Astrocyte (in vitro differentiated cells and primary cell): ENCODE measurements at places on chromosomes 6 and 20. TPM values are rescaled to one million over a fixed set of nuclear protein-coding genes. Genes with fewer than 3 reads are reported as not detected.

- H3K36me3 ChIP-seq = no peaks in the 10 kb centered on the region
- H3K4me1 ChIP-seq = no peaks in the 10 kb centered on the region
- H3K27ac ChIP-seq = no peak overlapping the region
- H3K27me3 ChIP-seq = no peaks in the 10 kb centered on the region
Observed at GRCh38 chr6:71082033-71082650, 125.3 kb upstream of the B3GAT2 start.

DNA sequence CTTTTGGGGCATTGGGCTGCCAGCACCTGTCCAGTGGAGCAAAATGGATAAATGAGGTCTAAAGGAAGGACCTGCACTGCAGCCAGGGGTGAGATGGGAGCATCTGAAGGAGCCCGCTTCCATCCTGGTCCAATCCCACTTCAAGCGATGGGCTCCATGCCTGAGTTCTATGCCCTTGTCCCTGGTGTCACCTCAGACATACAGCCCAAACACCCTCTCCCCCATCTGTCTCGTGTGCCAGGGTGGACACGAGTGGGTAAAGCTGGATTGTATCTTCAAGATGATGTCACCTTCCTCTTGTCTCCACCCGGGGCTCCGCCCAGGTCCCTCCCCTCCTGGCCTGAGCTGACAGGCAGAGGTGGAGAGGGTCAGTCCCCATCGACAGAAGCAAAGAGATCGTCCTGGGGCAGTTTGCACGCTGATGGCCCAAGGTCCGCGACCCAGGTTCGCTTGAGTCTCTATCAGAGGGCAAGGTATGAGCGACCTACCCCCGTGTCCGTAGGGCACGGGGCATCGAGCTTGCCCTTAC, 544 bp downstream of the SMIM29 start:
- H3K36me3 ChIP-seq = peaks cover 4% of the 10 kb centered on the region
- H3K27ac ChIP-seq = peak overlapping the region; percentile 69
- no peak for DNase-seq
- peaks cover 33% of the 10 kb centered on the region for H3K4me1 ChIP-seq
- H3K27me3 ChIP-seq = no peaks in the 10 kb centered on the region

DNA sequence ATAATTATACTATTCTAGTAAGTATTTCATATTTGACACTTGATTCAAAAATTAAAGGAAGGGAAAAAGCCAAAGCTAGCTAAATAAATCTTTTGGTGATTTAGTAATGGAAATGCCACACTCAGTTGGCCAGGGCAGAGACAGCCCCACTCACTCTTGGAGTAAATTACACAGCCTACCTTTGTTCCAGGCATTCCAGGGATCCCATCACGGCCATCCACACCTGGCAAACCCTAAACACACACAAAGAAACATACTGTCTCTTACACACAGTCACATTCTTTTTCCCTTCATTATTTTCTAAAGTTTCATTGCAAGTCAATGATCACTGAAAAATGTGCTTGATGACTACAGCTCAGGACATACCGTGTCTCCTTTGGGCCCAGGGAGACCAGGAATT, 48.1 kb downstream of the COL9A1 start:
- no peaks in the 10 kb centered on the region for H3K4me1 ChIP-seq
- H3K4me3 ChIP-seq = no peak overlapping the region
- H3K27me3 ChIP-seq = no peaks in the 10 kb centered on the region
- no peak overlapping the region for H3K27ac ChIP-seq

GRCh38 chr6:89944181-89944755, 50.0 kb downstream of the GJA10 start:
- H3K36me3 ChIP-seq = no peaks in the 10 kb centered on the region
- H3K4me3 ChIP-seq = no peak overlapping the region
- DNase-seq = peak; percentile 34
- H3K27me3 ChIP-seq = no peaks in the 10 kb centered on the region

Gene KCNQ5
- total RNA-seq = 0.43 and 2.0 TPM in 2 replicates

- H3K4me1 ChIP-seq = no peaks in the 10 kb centered on the region
- H3K4me3 ChIP-seq = no peak overlapping the region
- no peak overlapping the region for H3K27ac ChIP-seq
- DNase-seq = no peak
- H3K36me3 ChIP-seq = no peaks in the 10 kb centered on the region
- H3K27me3 ChIP-seq = no peaks in the 10 kb centered on the region
Observed at GRCh38 chr6:158242071-158242606, 70.1 kb upstream of the TULP4 start.

- H3K27me3 ChIP-seq = no peaks in the 10 kb centered on the region
- peaks cover 11% of the 10 kb centered on the region for H3K4me1 ChIP-seq
- H3K27ac ChIP-seq = no peak overlapping the region
- no peak overlapping the region for H3K4me3 ChIP-seq
Observed at GRCh38 chr6:45610832-45611231, 233.1 kb upstream of the SUPT3H start.

Gene SULF2
- total RNA-seq = 115 and 139 TPM in 2 replicates

GRCh38 chr6:18497006-18497405, 109.9 kb downstream of the RNF144B start:
- no peaks in the 10 kb centered on the region for H3K36me3 ChIP-seq
- H3K4me1 ChIP-seq = no peaks in the 10 kb centered on the region
- no peak overlapping the region for H3K4me3 ChIP-seq

DNA sequence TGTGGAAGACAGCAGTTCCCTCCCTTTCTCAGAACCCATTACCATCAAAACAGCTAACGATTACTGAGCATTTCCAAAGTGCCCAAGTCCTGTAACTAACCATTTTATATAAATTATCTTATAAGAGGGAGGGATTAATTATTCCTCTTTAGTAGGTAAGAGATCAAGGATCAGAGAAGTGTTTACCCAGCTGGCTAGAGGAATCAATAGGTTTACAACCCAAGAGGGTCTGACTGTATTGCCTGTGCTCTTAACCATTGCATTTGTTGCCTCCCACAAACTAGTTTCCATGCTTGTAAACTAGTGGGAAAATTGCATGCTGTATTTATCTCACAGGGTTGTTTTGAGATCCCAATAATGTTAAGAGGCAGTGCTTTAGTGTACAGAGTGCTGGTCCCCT, 3.7 kb upstream of the DBNDD2 start:
- peaks cover 3% of the 10 kb centered on the region for H3K27me3 ChIP-seq
- no peak overlapping the region for H3K27ac ChIP-seq
- peaks cover 16% of the 10 kb centered on the region for H3K4me1 ChIP-seq
- H3K36me3 ChIP-seq = no peaks in the 10 kb centered on the region
- no peak for DNase-seq

GRCh38 chr20:58585753-58586540, 65.1 kb upstream of the STX16 start:
- peaks cover 13% of the 10 kb centered on the region for H3K27me3 ChIP-seq
- H3K27ac ChIP-seq = no peak overlapping the region
- H3K4me3 ChIP-seq = no peak overlapping the region
- no peaks in the 10 kb centered on the region for H3K4me1 ChIP-seq
- H3K36me3 ChIP-seq = no peaks in the 10 kb centered on the region

Gene ASF1A
- 35.7 and 36.4 TPM in 2 replicates for total RNA-seq

GRCh38 chr20:25372584-25373336, 17.9 kb downstream of the ABHD12 start:
- H3K4me3 ChIP-seq = no peak overlapping the region
- peak; percentile 98 for DNase-seq
- H3K4me1 ChIP-seq = peaks cover 6% of the 10 kb centered on the region
- no peaks in the 10 kb centered on the region for H3K27me3 ChIP-seq

DNA sequence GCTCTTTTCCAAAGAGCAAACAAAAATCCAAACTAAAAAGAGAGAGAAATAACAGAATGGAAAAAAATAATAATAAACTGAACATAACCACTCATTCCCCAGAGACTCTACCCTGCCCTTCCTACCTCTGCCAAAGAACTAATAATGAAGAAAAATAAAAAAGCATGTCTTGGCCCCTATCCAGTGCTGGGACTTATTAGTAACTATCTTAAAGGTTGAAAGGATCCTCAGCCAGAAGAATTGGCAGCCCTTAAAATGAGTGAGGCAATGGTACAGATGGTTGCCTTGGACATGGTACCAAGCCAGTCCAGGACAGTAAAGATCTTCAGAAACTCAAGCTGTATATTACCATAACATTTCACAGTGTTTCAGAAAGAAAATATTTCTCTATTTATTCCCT, 279.3 kb downstream of the HACE1 start:
- H3K4me1 ChIP-seq = no peaks in the 10 kb centered on the region
- no peak overlapping the region for H3K27ac ChIP-seq
- no peak for DNase-seq
- H3K27me3 ChIP-seq = no peaks in the 10 kb centered on the region

- H3K36me3 ChIP-seq = no peaks in the 10 kb centered on the region
- no peak for DNase-seq
- H3K4me1 ChIP-seq = peaks cover 23% of the 10 kb centered on the region
- H3K27me3 ChIP-seq = no peaks in the 10 kb centered on the region
Observed at GRCh38 chr6:11923621-11924020, 88.5 kb upstream of the HIVEP1 start.

DNA sequence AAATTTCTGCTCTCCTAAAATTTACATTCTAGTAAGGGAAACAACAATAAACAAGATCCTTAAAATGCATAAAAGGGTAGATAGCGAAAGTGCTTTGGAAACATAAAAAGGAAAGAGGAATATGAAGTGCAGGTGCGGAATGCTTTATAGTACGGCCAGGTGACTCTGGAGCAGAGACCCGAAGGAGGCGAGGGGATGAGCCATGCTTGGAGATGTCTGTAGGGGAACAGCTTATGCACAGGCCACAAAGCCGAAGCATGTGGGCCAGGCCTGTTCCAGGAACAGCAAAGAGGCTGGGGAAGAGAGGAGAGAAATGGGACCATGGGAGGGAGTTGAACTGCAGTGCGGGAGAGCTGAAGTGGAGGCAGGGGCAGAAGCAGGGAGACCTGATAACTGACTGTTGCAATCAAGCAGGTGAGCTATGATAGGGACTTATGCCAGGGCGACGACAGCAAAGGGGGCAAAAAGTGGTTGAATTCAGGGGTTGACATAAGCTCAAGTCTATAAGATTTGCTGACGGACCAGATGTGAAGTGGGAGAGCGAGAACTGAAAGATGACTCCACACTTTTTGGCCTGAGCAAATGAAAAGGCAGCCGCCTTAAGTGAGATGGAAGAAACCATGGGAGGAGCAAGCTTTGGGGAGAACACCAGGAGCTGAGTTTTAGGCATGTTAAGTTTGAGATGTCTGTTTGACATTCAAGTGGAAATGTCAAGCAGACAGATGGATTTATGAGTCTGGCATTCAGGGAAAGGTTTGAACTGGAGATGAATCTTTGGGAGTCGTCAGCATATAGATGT, 83.1 kb downstream of the CNBD2 start:
- no peak overlapping the region for H3K27ac ChIP-seq
- peaks cover 4% of the 10 kb centered on the region for H3K4me1 ChIP-seq
- H3K4me3 ChIP-seq = peak overlapping the region; percentile 73
- no peak for DNase-seq
- peaks cover 5% of the 10 kb centered on the region for H3K36me3 ChIP-seq
- H3K27me3 ChIP-seq = no peaks in the 10 kb centered on the region

Gene TRAM2
- total RNA-seq = 88.7 and 93.4 TPM in 2 replicates

- no peak overlapping the region for H3K27ac ChIP-seq
- no peaks in the 10 kb centered on the region for H3K36me3 ChIP-seq
- H3K27me3 ChIP-seq = no peaks in the 10 kb centered on the region
Observed at GRCh38 chr6:46190889-46191288, 20.1 kb upstream of the ENPP5 start.

- H3K4me1 ChIP-seq = no peaks in the 10 kb centered on the region
- no peak overlapping the region for H3K4me3 ChIP-seq
- H3K27me3 ChIP-seq = no peaks in the 10 kb centered on the region
- H3K36me3 ChIP-seq = no peaks in the 10 kb centered on the region
- H3K27ac ChIP-seq = no peak overlapping the region
Observed at GRCh38 chr6:136166815-136167214, 83.3 kb downstream of the MTFR2 start.

DNA sequence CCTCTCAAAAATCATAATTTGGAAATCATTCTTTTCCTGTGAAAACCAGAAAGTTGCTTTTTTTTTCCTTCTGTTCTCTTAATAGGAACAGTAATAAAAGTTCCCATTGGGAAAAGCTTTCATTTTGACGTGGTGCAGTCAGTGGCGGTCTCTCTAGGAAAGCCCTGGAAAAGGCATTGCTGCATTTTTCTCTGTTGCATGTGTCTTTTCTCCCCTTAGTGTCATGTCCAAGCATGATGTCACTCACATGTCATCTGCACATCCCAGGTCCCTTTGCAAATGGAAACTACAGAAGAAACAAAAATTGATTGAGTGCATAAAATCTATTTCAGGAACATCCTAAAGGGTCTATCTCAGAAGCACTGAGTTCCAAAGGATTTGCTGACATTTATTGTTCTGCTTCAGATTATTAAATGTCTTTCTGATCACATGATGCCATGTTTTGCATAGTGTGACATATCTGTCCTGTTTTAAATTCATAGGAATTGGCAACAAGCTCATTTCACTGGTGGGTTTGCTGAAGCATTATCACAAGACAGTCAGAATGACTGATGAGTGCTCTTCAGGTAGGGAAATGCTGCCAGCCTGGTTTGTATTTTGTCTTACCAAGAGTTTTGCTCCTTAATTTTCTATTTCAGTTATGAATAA, 208.7 kb downstream of the SOX4 start:
- H3K4me3 ChIP-seq = no peak overlapping the region
- no peaks in the 10 kb centered on the region for H3K36me3 ChIP-seq
- no peak for DNase-seq
- no peak overlapping the region for H3K27ac ChIP-seq

- no peak overlapping the region for H3K4me3 ChIP-seq
- H3K36me3 ChIP-seq = no peaks in the 10 kb centered on the region
- no peak for DNase-seq
- H3K27me3 ChIP-seq = no peaks in the 10 kb centered on the region
Observed at GRCh38 chr20:34806255-34806654, 19.2 kb downstream of the NCOA6 start.

- no peak for DNase-seq
- no peak overlapping the region for H3K4me3 ChIP-seq
Observed at GRCh38 chr6:44621846-44622245, 234.3 kb downstream of the CDC5L start.

Gene LRRN4
- total RNA-seq = 1.0 and 1.1 TPM in 2 replicates

Gene OOEP
- not detected in 2 replicates for total RNA-seq

GRCh38 chr6:164243012-164243610, 828.6 kb downstream of the QKI start:
- no peak overlapping the region for H3K4me3 ChIP-seq
- peak overlapping the region; percentile 16 for H3K27ac ChIP-seq
- peaks cover 12% of the 10 kb centered on the region for H3K4me1 ChIP-seq
- no peaks in the 10 kb centered on the region for H3K36me3 ChIP-seq
- no peaks in the 10 kb centered on the region for H3K27me3 ChIP-seq

Gene CRIP3
- not detected in 2 replicates for total RNA-seq

Gene HRH3
- total RNA-seq = 0.07 TPM in 1 of 2 replicates, not detected in the other

- H3K27ac ChIP-seq = no peak overlapping the region
- peaks cover 26% of the 10 kb centered on the region for H3K4me1 ChIP-seq
Observed at GRCh38 chr20:7693761-7694160, 246.5 kb downstream of the HAO1 start.

DNA sequence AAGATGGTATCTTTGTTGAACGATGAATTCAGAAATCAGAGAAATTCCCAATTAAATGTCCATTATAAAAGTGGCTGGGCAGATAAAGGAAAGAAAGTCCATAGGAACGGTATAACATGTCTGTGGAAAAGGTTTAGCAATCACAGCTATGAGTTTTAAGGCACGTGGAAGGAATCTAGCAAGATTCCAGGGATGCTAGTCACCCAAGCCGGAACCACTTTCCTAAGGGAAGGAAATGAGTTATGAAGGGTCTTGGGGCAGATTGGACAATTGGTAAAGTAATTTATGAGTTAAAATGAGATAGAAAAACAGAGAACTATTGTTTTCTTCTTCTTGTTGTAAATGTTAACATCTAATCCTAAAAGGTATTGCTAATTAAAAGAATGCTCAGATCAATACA, 384.8 kb downstream of the ADGRB3 start:
- no peaks in the 10 kb centered on the region for H3K27me3 ChIP-seq
- no peak overlapping the region for H3K4me3 ChIP-seq
- H3K4me1 ChIP-seq = peaks cover 4% of the 10 kb centered on the region
- no peaks in the 10 kb centered on the region for H3K36me3 ChIP-seq
